RWPE2 (cell line): ENCODE measurements at places on chromosomes 2 and 18.

- H3K4me1 ChIP-seq: no peaks in the 10 kb centered on the region
- no peak overlapping the region for H3K4me3 ChIP-seq
- H3K36me3 ChIP-seq: no peaks in the 10 kb centered on the region
- H3K27ac ChIP-seq: no peak overlapping the region
- DNase-seq: no peak
- no peaks in the 10 kb centered on the region for H3K27me3 ChIP-seq
These were observed 36.8 kb downstream of the GPC1 start for GRCh38 chr2:240472078-240472790.

- no peaks in the 10 kb centered on the region for H3K4me1 ChIP-seq
- no peak overlapping the region for H3K27ac ChIP-seq
- no peak for DNase-seq
These were observed 13.8 kb upstream of the ZFP36L2 start for GRCh38 chr2:43239981-43240765.

GRCh38 chr2:54726940-54727339 lies 3.5 kb downstream of the EML6 start:
- H3K4me1 ChIP-seq: peaks cover 11% of the 10 kb centered on the region
- no peak for DNase-seq
- H3K27me3 ChIP-seq: no peaks in the 10 kb centered on the region
- no peaks in the 10 kb centered on the region for H3K36me3 ChIP-seq

DNA sequence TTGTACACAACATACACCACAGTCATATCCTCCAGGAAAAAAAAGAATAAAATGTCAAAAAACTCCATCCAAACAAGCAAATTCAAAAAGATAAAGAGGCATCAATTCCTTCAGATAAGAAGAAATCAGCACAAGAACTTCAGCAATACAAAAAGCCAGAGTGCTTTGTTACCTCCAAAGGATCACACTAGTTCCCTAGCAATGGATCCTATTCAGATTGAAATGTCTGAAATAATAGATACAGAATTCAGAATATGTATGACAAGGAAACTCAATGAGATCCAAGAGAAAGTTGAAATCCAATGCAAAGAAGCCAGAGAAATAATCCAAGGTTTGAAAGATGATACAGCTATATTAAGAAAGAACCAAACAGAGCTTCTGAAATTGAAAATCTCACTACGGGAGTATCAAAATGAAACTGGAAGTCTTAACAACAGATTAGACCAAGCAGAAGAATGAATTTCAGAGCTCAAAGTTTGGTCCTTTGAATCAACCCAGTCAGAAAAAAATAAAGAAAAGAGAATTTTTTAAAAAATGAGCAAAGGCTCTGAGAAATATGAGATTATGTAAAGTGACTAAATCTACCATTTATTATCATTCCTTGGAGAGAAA lies 80.6 kb downstream of the TRABD2A start:
- H3K27me3 ChIP-seq: no peaks in the 10 kb centered on the region
- H3K27ac ChIP-seq: no peak overlapping the region
- no peak for DNase-seq
- H3K4me1 ChIP-seq: no peaks in the 10 kb centered on the region
